ENCODE measurements at places on chromosomes 3 and 15. TPM values are rescaled to one million over a fixed set of nuclear protein-coding genes. Genes with fewer than 3 reads are reported as not detected.

The CATSPER2 gene
- total RNA-seq = 1.4 TPM

The HIGD2B gene
- total RNA-seq = not detected

The CPN2 gene
- total RNA-seq = not detected

The SLC15A2 gene
- 2.4 TPM for total RNA-seq

The ALCAM gene
- total RNA-seq = 178 TPM
